ENCODE measurements at places on chromosomes 6 and 20. TPM values are rescaled to one million over a fixed set of nuclear protein-coding genes. Genes with fewer than 3 reads are reported as not detected.

DNA sequence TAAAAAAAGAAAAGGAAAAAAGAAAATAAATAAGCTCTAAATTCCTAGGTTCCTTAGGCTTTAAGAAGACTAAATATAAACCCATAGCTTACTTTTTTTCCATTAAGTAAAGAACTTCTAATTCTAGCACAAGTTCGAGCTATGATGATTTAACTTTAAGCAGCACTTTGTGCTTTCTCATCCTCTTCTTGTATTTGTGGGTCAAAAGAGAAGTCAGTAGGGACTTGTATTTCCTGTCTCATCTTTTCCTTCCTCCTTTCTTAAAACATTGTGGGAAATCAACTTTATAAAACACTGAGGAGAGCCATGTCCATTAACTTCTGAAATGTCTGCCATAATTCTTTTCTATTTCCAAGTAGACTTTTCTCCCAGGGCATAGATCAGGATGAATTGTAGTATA is 637.7 kb upstream of the CITED2 start:
- H3K36me3 ChIP-seq: no peaks in the 10 kb centered on the region
- H3K4me1 ChIP-seq: peaks cover 7% of the 10 kb centered on the region
- no peaks in the 10 kb centered on the region for H3K27me3 ChIP-seq
- H3K27ac ChIP-seq: no peak overlapping the region

DNA sequence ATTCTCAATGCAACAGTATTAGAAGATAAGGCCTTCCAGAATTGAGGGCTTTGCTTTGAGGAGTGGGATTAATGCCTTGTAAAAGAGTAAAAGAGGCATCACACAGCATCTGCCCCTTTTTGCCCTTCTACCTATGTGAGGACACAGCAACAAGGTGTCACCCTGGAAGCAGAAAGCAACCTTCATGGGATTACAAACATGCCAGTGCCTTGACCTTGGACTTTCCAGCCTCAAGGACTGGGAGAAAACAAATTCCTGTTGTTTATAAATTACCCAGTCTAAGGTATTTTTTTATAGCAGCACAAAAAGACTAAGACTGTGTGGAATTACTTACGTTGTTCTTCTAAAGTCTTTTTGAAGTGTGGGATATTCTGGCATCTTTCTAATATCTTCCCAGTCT is 150.0 kb upstream of the SLC22A16 start:
- H3K36me3 ChIP-seq: peaks cover 12% of the 10 kb centered on the region
- no peak overlapping the region for H3K4me3 ChIP-seq
- peaks cover 14% of the 10 kb centered on the region for H3K4me1 ChIP-seq
- DNase-seq: peak; percentile 6
- no peak overlapping the region for H3K27ac ChIP-seq

- no peak for DNase-seq
- H3K27me3 ChIP-seq: no peaks in the 10 kb centered on the region
- no peak overlapping the region for H3K27ac ChIP-seq
Measured at GRCh38 chr20:14951105-14951504, 613.7 kb upstream of the FLRT3 start.

GRCh38 chr20:5670036-5670536 is 80.1 kb upstream of the SHLD1 start:
- no peaks in the 10 kb centered on the region for H3K36me3 ChIP-seq
- H3K4me1 ChIP-seq: peaks cover 12% of the 10 kb centered on the region
- H3K4me3 ChIP-seq: no peak overlapping the region
- peaks cover 9% of the 10 kb centered on the region for H3K27me3 ChIP-seq
- no peak overlapping the region for H3K27ac ChIP-seq

GRCh38 chr6:15375638-15376290 is 129.9 kb downstream of the JARID2 start:
- DNase-seq: no peak
- 0 out of 3 replicates have a peak, but pooled peaks cover 2% of the 10 kb centered on the region for H3K36me3 ChIP-seq
- no peaks in the 10 kb centered on the region for H3K27me3 ChIP-seq

GRCh38 chr6:132446141-132446854 is 45.0 kb upstream of the MOXD1 start:
- no peak overlapping the region for H3K27ac ChIP-seq
- no peaks in the 10 kb centered on the region for H3K36me3 ChIP-seq
- no peaks in the 10 kb centered on the region for H3K27me3 ChIP-seq
- no peaks in the 10 kb centered on the region for H3K4me1 ChIP-seq

- peaks cover 24% of the 10 kb centered on the region for H3K4me1 ChIP-seq
- no peaks in the 10 kb centered on the region for H3K27me3 ChIP-seq
- no peaks in the 10 kb centered on the region for H3K36me3 ChIP-seq
- H3K27ac ChIP-seq: no peak overlapping the region
- peak; percentile 20 for DNase-seq
- H3K4me3 ChIP-seq: no peak overlapping the region
Measured at GRCh38 chr6:132669690-132670291, 10.8 kb upstream of the TAAR1 start.

DNA sequence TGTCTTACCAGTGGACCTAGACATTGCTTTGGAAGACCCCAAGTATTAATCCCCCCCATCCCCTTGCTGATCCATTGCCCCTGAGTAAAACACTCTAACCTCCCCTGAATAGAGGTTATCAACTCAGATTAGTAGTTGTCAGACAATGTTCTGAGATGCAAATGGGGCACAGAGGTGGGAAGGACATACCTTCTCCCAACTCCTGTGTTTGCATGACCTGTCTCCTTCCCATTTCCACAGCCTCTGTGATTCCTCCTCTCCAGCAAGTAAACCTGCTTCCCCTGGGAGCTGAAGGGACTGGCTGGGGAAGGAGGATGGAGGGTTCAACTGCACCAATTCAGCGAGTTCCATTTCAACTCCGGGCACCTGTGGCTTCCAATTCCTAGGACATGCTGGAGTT is 199.8 kb upstream of the SASH1 start:
- no peak overlapping the region for H3K4me3 ChIP-seq
- no peaks in the 10 kb centered on the region for H3K27me3 ChIP-seq
- no peaks in the 10 kb centered on the region for H3K36me3 ChIP-seq
- no peak overlapping the region for H3K27ac ChIP-seq
- DNase-seq: no peak

GRCh38 chr6:149234051-149234962 is 83.2 kb upstream of the TAB2 start:
- no peak overlapping the region for H3K4me3 ChIP-seq
- no peak overlapping the region for H3K27ac ChIP-seq
- no peaks in the 10 kb centered on the region for H3K36me3 ChIP-seq
- DNase-seq: no peak
- H3K27me3 ChIP-seq: peaks cover 15% of the 10 kb centered on the region

GRCh38 chr6:137723273-137724017 is 143.6 kb upstream of the TNFAIP3 start:
- peak overlapping the region; percentile 98 for H3K27ac ChIP-seq
- DNase-seq: peak; percentile 99
- H3K36me3 ChIP-seq: no peaks in the 10 kb centered on the region

GRCh38 chr6:135897087-135897486 is 45.6 kb downstream of the PDE7B start:
- H3K27me3 ChIP-seq: no peaks in the 10 kb centered on the region
- no peak overlapping the region for H3K4me3 ChIP-seq
- no peak for DNase-seq
- no peak overlapping the region for H3K27ac ChIP-seq

DNA sequence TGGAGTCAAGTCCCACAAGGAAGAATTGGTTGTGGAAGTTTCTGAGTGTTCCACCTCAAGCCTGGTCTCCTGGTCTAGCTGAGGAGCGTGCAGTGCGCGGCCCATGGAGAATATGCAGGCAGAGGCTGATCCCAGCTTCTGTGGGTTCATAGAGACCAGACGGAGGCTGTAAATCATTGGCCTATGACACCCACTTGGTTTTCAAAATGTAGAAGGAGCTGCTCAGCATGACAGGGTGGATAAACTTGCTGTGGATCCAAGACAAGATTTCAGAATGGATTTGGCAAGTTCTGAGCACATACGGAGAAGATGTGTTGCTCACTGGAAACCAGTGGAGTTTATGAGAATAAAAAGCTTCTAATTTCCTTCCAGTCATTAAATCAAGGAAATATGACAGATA is 744 bp downstream of the KIF25 start:
- no peak for DNase-seq
- no peak overlapping the region for H3K4me3 ChIP-seq
- peaks cover 2% of the 10 kb centered on the region for H3K27me3 ChIP-seq

- no peak overlapping the region for H3K27ac ChIP-seq
- H3K27me3 ChIP-seq: no peaks in the 10 kb centered on the region
- H3K4me3 ChIP-seq: no peak overlapping the region
- H3K4me1 ChIP-seq: peaks cover 15% of the 10 kb centered on the region
- H3K36me3 ChIP-seq: peaks cover 82% of the 10 kb centered on the region
Measured at GRCh38 chr20:46063652-46064054, 26.1 kb downstream of the NCOA5 start.

DNA sequence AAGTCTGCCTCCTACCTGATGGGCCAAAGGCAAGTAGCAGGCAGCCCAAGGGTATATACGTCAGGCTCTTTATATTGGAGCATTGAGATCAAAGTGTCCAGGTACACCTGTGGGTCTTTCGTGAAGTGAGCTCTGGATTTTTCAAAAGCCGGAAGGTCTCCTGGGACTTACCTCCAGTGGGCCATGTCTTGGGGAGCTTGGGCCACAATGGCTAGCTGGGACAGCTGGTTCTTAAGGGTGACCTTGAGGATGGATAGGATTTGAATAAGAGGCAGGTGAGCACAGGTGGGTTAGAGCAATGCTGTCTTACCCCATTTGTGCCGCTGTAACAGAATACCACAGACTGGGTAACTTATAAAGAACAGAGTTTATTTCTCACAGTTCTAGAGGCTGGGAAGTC is 153.4 kb downstream of the CDC5L start:
- no peaks in the 10 kb centered on the region for H3K36me3 ChIP-seq
- no peak overlapping the region for H3K4me3 ChIP-seq
- H3K4me1 ChIP-seq: no peaks in the 10 kb centered on the region
- peaks cover 41% of the 10 kb centered on the region for H3K27me3 ChIP-seq
- no peak for DNase-seq

DNA sequence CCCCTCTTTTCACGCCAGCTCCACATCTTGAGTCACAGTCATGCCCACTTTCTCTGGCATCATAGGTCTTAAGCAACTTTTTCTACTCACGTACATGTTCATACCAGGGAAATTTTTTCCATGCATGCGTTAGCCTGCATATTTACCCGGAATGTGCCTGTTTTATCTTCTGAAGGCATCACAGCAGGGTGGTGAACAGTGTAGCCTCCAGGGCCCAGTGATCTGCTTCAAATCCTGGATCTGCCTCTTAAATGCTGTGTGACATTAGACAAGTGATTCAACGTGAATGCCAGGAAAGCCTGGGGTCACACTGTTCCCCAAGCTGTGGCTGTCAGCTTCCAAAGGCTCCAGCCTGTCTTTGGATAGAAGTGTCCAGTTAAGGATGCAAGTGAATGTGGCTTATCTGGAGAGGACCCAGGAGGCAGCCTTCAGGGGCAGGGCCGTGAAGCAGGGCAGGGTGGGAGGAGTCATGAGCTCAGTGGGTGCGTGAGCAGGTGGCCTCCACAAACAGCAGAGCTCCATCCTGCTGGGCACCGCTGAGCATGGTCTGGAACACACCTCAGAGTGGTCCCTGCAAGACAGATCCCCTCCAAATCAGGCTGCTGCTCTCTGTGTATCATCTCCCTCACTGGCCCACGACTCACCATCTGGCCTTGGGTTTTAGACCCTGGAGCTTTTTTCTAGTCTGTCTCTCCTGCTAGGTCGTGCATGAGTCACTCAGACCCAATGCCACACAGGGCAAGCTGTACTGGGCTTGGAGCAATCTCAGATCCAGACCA is 30.4 kb upstream of the CD93 start:
- H3K36me3 ChIP-seq: no peaks in the 10 kb centered on the region
- no peak overlapping the region for H3K27ac ChIP-seq
- H3K27me3 ChIP-seq: peaks cover 33% of the 10 kb centered on the region
- DNase-seq: peak; percentile 25
- H3K4me3 ChIP-seq: no peak overlapping the region
- no peaks in the 10 kb centered on the region for H3K4me1 ChIP-seq

- no peak overlapping the region for H3K4me3 ChIP-seq
- DNase-seq: no peak
- no peak overlapping the region for H3K27ac ChIP-seq
- H3K4me1 ChIP-seq: peaks cover 14% of the 10 kb centered on the region
- peaks cover 84% of the 10 kb centered on the region for H3K36me3 ChIP-seq
- no peaks in the 10 kb centered on the region for H3K27me3 ChIP-seq
Measured at GRCh38 chr20:35027301-35027700, 65.3 kb downstream of the TRPC4AP start.

DNA sequence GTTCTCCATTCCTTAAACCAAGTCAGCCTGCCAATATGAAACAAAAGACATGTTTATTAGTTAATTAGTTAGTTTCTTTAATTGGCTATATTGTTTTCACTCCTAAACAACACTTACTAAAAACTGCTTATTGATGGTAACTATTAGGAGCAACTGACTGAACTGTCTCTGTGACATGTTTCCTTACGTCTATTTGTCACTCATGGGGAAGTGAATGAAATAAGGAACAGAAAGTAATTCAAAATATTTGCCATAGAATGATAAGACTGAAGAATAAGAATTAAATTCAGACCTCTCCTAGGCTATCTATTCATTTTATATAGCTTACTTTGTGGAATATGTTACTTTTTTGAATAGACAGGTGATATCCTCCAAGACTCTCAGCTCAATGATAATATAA is 217.2 kb downstream of the LAMA2 start:
- H3K36me3 ChIP-seq: no peaks in the 10 kb centered on the region
- H3K27ac ChIP-seq: no peak overlapping the region
- no peaks in the 10 kb centered on the region for H3K4me1 ChIP-seq
- no peak overlapping the region for H3K4me3 ChIP-seq
- no peak for DNase-seq

BPIFA1 gene
- total RNA-seq: not detected

TMEM170B gene
- total RNA-seq: 14.3 TPM

SULF2 gene
- total RNA-seq: 50.9 TPM

C6orf58 gene
- not detected for total RNA-seq

GOPC gene
- 54.3 TPM for total RNA-seq
